Skeletal muscle cell (primary cell): ENCODE measurements at places on chromosomes 13 and 19.
A peak's percentile ranks its signal among the peaks of the same experiment; 100 is the strongest.

DNA sequence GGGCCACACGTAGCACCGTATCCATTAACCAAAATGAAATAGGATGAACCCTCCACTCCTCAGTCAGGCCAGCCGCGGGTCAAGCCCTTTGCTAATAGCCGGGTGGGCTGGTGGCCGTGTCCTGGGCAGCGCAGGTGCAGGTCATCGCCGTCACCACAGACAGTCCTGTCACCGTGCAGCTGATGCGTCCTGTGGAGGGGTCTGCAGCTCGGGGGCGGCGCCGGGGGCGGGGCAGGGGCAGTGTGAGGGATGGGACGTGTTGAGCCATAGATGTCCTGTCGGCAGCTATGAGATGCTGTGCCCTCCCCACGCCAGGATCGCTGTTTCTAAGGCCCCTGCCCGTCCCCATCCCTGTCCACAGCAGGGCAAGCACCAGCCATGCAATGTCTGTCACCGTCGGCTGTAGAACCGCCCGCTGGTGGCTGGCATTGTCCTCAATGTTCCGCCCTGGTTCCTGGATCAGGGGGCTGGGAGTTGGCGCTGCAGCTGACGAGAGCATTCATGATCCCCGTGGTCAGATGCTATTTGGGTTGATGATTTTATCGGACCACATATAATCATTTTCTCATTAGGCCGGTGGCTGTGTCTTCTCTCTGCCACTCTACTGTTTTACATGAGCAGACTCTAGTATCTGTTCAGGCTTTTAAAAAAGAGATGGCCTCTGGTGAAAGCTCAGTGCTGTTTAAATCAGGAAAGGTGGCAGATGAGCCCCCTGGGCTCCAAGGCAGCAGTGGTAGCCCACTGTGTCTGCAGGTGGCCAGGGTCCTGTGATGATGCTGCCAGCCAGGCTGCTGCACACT is 126.1 kb downstream of the KDM4B start:
- DNase-seq, result no peak

- DNase-seq, result no peak
Observed at GRCh38 chr19:34416021-34416545, 11.9 kb downstream of the PDCD2L start.

GRCh38 chr13:67408798-67409197 is 178.7 kb upstream of the PCDH9 start:
- peak; percentile 83 for DNase-seq

DNA sequence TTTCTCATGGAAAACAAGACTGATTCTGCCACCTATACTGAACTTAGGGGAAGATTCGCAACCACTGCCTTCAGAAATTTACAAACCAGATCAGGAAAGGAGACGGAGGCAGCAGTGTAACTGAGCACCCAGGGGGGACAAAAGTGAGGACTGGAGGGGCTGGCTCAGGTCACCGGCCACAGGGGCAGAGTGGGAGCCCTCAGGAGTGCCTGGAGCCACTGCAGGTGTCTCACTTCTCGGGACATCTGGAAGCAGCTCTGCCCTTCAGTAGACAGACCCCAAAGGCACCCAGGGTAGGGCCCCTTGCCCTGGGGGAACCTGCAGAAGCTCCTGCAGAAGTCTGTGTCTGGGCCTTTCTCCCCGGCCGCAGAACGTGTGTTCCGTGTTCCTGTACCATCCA is 5.8 kb downstream of the ARHGEF7 start:
- no peak for DNase-seq

DNA sequence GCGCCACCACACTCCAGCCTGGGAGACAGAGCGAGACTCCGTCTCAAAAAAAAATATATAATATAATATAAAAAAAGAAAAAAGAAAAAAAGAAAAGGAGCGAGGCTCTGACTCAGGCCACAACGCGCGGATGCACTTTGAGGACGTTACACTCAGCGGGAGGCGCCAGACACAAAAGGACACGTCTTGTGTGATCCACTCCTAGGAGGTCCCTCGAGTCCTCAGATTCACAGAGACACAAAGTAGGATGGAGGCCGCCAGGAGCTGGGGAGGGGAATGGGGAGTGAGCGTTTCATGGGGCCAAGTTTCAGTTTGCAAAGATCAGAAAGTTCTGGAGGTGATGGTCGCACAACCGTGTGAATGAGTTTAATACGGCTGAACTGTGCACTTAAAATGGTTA is 8.5 kb upstream of the ABHD17A start:
- DNase-seq, result no peak

DNA sequence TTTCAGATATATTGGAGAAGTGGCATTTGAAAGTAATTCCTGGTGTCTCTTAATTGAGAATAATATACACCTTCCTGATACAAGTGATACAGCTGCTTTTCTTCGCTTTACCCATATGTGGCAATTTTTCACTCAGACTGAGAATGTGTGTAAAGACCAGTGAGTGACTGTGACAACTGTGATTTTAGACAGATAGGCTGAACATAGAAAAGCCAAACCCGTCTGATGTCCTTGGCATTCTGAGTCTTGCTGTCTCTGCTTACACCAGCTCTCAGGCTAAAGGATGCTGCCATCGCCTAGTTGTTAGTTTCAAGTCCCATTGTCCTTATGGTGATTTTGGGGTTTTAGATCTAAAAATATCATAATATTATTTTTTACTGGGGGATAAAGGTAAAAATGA is 492.6 kb downstream of the RFC3 start:
- DNase-seq, result peak; percentile 4

GRCh38 chr19:7216373-7216902 is 77.8 kb downstream of the INSR start:
- DNase-seq, result no peak

DNA sequence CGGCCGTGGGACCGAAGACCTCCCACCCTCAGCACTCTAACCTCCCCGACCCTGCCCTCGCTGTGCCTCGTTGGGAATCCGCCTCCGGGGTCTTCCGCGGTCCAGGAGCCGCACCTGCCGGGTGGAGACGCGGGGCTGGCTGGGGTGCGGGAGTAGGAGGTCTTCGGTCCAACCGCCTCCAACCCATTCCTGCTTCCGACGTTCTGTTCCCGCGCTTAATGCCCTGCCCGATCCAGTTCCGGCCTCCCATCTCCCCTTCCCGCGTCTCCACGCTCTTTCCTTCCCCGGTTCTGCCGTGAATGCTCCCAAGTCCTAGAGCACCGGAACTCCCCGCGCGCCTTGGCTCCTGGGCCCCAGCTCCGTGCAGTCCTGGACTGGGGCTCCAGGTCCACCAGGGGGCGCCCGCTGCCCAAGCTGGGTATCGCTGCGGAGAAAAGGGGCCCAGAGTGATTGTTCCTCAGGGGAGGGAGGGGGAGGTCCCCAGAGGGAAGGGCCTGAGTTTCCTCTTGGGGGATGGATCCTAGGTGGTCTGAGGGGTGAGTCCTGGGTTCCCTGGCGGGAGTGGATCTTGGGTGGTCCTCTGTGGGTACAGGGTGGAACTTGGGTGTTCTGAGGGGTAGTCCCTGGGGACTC is 14.1 kb upstream of the TNFSF9 start:
- DNase-seq, result no peak

DNA sequence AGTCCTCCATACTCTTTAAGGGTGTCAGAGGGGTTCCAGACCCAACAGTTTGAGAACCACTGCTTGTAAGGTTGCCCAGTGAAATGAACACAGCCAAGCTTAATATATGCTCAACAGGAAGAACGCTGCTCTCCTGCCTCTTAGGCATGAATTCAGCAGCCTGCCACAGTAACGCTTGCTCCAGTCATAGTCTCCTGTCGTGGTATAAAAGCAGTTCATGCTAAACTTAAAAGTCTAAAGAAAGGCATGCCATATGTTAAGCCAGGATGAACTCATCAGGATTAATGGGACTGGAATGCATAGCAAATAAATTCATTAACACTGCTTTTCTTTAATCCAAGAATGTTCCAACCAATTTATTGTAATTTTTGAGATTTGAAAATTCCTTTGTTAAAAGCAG is 38.7 kb downstream of the SLC7A1 start:
- DNase-seq, result no peak

DNA sequence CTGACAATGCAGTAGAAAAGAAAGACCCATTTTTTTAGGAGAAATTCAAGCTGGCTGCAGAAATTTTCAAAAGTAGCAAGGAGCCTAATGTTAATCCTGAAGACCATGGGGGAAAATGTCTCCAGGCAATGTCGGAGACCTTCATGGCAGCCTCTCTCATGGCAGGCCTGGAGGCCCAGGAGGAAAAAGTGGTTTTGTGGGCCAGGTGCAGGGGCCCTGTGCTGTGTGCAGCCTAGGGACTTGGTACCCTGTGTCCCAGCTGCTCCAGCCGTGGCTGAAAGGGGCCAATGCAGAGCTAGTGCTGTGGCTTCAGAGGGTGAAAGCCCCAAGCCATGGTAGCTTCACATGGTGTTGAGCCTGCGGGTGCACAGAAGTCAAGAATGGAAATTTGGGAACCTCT is 4.1 kb downstream of the ALG11 start:
- DNase-seq, result no peak

DNA sequence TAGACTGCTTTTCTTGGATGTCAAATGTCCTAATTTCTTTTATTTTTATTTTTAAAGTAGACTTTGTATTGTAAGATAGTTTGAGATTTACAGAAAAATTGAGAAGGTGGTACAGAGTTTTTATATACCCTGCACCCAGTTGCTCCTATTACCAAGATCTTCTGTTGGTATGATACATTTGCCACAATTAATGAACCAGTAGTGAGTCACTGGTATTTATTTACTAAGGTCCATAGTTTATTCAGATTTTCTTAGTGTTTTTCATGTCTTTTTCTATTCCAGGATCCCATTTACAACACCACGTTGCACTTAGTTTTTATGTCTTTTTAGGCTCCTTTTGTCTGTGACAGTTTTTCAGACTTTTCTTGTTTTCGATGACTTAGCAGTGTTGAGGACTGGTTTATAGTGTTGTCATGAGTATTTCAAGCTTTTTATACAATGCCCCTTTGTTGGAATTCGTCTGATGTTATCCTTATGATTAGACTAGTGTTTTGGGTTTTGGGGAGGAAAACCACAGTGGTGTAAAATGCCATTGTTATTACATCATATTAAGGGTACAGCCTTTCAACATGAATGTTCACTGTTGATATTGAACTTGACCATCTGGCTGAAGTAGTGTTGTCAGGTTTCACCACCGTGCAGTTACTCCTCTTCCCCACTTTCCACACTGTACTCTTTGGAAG is 35.9 kb downstream of the COG3 start:
- peak; percentile 82 for DNase-seq

DNA sequence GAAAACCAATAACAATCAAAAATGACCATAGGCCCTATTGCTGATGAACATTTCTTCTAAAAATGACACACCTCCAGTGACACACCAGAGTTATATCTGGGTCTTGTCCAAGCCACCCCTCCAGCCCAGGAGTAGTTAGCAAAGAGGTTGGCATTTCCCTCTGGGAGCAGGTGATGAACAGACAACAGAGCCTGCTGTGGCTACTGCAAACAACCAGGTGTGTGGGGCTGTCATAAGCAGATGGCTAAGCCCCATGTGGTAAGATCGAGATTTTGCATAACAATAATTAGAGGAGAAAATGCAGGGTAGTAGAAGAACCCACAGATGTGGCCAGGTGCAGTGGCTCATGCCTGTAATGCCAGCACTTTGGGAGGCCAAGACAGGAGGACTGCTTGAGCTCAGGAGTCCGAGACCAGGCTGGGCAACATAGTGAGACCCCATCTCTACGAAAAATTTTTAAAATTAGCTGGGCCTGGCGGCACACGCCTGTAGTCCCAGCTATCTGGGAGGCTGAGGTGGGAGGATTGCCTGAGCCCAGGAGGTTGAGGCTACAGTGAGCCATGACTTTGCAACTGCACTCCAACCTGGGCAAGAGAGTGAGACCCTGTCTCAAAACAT is 5.0 kb downstream of the XRCC1 start:
- DNase-seq, result no peak

- DNase-seq, result no peak
Observed at GRCh38 chr13:101399365-101399764, 16.9 kb downstream of the NALCN start.

- DNase-seq, result no peak
Observed at GRCh38 chr13:76836311-76836710, 49.9 kb downstream of the KCTD12 start.

- DNase-seq, result no peak
Observed at GRCh38 chr19:49594993-49595818, 4.2 kb downstream of the PRR12 start.

DNA sequence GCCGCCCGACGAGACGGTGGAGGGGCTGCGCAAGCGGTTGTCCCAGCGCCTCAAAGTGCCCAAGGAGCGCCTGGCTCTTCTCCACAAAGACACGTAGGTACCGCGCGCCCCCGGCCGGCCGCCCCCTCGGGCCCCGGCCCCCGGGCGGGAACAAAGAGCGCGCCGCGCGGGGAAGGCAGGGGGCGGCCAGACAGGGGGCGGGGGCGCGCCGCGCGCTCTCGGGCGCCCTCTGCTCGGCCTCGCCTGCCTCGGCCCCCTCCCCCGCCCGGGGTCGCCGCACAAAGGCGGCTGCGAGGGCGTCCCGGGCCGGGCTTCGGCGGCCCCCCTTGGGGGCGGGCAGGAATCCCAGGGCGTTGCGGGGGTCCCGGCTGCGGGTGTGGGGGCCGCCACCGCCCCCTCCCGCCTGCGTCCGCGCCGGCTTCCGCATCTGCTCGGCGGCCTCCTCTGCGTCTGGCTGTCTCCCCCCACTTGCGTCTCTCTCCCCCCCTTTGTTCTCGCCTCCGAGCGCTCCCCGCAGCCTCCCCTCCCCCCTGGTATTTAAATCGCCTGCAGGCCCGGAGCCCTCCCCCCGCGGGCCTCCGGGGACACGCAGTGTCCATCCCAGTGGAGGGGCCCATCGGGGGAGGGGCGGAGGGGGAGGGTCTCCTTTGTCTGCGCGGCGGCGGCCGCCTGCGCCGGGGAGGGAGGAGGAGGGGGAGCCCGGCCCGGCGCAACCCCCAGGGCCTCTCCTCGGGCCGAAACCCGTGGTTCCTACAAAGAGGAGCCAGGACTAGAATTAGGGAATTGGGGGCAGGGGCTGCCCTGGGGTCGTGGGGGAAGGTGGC is 2.3 kb downstream of the MIDN start:
- no peak for DNase-seq

GRCh38 chr19:40055049-40055448 is 982 bp downstream of the ZNF780B start:
- DNase-seq, result no peak

- DNase-seq, result no peak
Observed at GRCh38 chr19:51387924-51388389, at the start of gene LIM2. TSS of gene LIM2 (minus strand) at chr19:51387974. CDS start at chr19:51387443, 531 bp downstream.

DNA sequence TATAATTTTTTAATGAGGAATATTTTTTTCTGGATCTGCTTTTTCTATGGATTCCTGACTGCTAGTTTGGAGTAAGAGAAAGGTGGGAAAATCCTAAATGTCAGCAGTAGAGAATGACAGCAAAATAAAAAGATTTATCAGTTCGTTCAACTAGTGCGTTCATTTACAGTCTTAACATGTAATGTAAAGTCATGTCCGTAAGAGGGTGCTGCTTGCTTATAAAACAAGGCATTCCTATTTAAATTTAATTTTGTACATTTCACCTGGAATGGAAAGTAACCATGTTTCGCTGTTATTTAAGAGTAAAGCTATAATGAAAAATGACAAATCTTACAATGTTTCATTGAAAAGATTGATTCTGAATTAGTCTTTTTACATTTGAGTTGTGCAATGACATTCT is 76.6 kb downstream of the ZMYM2 start:
- no peak for DNase-seq

DNA sequence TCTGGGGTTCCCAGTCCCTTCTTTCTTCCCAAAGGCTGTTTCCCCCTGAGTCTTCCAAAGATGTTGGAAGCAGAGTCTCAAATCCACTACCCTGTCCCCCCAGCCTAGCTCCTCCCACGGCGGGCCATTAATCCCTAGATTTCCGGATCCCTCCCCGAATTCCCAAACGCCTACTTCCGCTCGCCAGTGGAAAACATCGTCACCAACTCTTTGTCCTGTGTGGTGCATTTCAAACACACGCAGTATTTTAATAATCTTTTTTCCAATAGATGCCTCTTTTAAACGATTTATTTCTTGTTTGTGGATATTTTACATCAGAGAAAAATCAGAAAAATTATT is 610 bp downstream of the ZNF791 start:
- DNase-seq, result peak; percentile 27

GRCh38 chr19:3810708-3811355 is 24.7 kb upstream of the MATK start:
- DNase-seq, result no peak
